HepG2 (cell line): ENCODE measurements at places on chromosomes 7 and 10. TPM values are rescaled to one million over a fixed set of nuclear protein-coding genes. Genes with fewer than 3 reads are reported as not detected.

DNA sequence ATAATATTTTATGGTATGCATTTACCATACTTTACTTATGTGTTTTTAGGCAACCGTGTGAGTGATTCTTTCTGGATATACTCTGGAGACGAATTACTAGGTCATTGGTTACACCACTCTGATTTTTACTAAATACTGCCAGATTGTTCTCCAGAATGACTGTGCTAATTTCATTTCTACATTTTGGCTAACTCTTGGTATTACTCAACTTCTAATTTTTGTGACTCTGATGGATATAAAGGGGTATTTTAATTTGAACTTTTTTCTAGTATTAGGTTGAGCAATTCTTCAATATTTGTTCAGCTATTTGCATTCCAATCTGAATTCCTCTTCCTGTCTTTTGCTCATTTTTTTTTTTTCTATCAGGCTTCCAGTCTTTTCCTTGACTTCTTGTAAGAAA lies 223.6 kb downstream of the MDFIC start:
- DNase-seq: no peak
- peaks cover 11% of the 10 kb centered on the region for H3K4me1 ChIP-seq
- H3K27me3 ChIP-seq: no peaks in the 10 kb centered on the region
- H3K27ac ChIP-seq: no peak overlapping the region
- no peaks in the 10 kb centered on the region for H3K36me3 ChIP-seq

DNA sequence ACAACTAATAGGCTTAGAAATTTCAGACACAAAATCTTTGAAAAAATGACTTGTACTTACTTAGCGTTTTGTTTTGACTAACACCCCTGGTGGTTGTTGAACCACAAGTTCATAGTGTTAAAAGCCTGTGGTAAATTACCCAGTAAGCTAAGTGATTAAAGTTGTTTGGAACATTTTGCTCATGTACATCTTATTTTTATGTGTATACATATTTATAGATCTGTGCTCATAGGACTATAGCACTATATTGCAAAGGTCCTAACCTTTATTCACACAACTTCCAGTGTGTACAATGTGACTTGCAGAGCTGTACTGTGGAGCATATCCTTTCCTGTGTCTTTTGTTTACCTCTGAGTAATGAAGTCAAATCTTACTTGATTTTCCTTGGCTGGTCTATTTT lies 79.6 kb downstream of the BMPR1A start:
- peaks cover 3% of the 10 kb centered on the region for H3K36me3 ChIP-seq
- H3K27ac ChIP-seq: no peak overlapping the region
- H3K27me3 ChIP-seq: no peaks in the 10 kb centered on the region
- H3K4me1 ChIP-seq: no peaks in the 10 kb centered on the region
- H3K4me3 ChIP-seq: no peak overlapping the region
- DNase-seq: no peak

DNA sequence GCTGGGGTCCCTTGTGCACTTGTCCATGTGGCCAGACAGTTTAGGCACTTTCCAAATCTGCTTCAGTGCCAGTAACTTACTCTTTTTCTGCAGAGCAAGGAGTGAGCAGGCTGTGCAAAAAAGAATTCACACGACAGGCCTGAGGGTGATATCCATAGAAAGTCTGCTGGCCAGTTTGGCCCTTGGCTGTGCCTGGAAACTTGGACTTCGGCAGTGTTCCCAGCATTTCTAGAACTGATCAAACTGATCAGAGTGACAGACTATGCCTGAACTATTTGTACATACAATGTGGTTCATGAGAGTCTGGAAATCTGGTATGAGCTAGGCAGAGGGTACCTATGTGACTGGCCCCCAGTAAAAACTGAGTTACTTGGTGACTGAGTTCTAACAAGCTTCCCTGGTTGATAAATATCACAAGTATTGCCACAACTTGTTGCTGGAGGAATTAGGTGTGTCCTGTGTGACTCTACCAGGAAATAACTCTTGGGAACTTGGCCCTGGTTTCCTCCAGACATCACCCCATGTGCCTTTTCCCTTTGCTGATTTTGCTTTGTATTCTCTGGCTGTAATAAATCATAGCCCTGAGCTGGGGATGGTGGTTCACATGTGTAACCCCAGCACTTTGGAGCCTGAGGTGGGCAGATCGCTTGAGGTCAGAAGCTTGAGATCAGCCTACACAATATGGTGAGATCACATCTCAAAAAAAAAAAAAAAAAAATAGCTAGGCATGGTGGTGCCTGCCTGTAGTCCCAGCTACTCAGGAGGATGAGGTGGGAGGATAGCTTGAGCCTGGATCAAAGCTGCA lies 3.3 kb upstream of the DENND10 start:
- no peaks in the 10 kb centered on the region for H3K27me3 ChIP-seq
- no peak overlapping the region for H3K4me3 ChIP-seq
- peaks cover 46% of the 10 kb centered on the region for H3K4me1 ChIP-seq
- no peaks in the 10 kb centered on the region for H3K36me3 ChIP-seq

- no peaks in the 10 kb centered on the region for H3K36me3 ChIP-seq
- no peak for DNase-seq
- no peak overlapping the region for H3K4me3 ChIP-seq
- peaks cover 16% of the 10 kb centered on the region for H3K27me3 ChIP-seq
- no peak overlapping the region for H3K27ac ChIP-seq
These were observed 6.5 kb downstream of the CTBP2 start for GRCh38 chr10:125153703-125154490.

- H3K4me1 ChIP-seq: peaks cover 21% of the 10 kb centered on the region
- no peak for DNase-seq
- no peaks in the 10 kb centered on the region for H3K27me3 ChIP-seq
- H3K36me3 ChIP-seq: peaks cover 43% of the 10 kb centered on the region
- no peak overlapping the region for H3K27ac ChIP-seq
- H3K4me3 ChIP-seq: no peak overlapping the region
These were observed 16.5 kb downstream of the MDH2 start for GRCh38 chr7:76064208-76064970.

DNA sequence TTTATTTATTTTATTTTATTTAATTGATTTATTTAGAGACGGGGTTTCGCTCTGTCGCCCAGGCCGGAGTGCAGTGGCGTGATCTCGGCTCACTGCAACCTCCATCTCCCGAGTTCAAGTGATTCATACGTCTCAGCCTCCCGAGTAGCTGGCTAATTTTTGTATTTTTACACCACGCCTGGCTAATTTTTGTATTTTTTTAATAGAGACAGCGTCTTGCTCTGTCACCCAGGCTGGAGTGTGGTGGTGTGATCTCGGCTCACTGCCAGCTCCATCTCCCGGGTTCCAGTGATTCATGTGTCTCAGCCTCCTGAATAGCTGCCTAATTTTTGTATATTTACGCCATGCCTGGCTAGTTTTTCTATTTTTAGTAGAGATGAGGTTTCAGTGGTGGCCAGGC lies 34.2 kb downstream of the AP5Z1 start:
- H3K4me3 ChIP-seq: no peak overlapping the region
- peaks cover 9% of the 10 kb centered on the region; the same call in 1 of the 2 replicates for H3K27me3 ChIP-seq
- no peaks in the 10 kb centered on the region for H3K36me3 ChIP-seq
- no peak for DNase-seq
- 0 out of 2 replicates have a peak, but pooled peaks cover under 1% of the 10 kb centered on the region for H3K4me1 ChIP-seq
- no peak overlapping the region for H3K27ac ChIP-seq

DNA sequence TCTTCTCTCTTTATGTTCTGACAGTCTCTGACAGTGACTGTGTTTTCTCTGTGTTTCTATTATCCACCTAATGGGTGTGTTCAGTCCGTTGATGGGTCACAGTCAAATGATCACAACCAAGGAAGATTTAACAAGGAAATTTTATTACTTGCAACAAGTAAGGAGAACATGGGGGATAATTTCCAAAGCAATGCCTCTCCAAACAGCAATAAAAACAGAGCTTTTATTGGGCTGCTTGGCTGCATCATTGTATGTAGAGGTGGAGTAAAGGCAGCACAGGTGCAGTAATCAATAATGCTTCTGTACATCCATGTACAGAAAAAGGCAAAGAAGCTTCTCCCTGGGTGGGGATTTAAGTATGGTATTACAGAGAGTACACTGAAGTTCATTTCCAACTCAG lies 1525.6 kb downstream of the REEP3 start:
- DNase-seq: no peak
- H3K27me3 ChIP-seq: no peaks in the 10 kb centered on the region
- H3K4me3 ChIP-seq: no peak overlapping the region
- no peak overlapping the region for H3K27ac ChIP-seq
- H3K4me1 ChIP-seq: no peaks in the 10 kb centered on the region

GRCh38 chr10:114876602-114877300 lies 55.2 kb downstream of the FHIP2A start:
- peak overlapping the region; percentile 3; the same call in 1 of the 2 replicates for H3K4me3 ChIP-seq
- peak; percentile 57 for DNase-seq
- H3K27ac ChIP-seq: no peak overlapping the region

GRCh38 chr7:13309535-13309934 lies 622.1 kb downstream of the ARL4A start:
- H3K4me1 ChIP-seq: no peaks in the 10 kb centered on the region
- no peak overlapping the region for H3K4me3 ChIP-seq
- H3K36me3 ChIP-seq: no peaks in the 10 kb centered on the region
- no peak overlapping the region for H3K27ac ChIP-seq

DNA sequence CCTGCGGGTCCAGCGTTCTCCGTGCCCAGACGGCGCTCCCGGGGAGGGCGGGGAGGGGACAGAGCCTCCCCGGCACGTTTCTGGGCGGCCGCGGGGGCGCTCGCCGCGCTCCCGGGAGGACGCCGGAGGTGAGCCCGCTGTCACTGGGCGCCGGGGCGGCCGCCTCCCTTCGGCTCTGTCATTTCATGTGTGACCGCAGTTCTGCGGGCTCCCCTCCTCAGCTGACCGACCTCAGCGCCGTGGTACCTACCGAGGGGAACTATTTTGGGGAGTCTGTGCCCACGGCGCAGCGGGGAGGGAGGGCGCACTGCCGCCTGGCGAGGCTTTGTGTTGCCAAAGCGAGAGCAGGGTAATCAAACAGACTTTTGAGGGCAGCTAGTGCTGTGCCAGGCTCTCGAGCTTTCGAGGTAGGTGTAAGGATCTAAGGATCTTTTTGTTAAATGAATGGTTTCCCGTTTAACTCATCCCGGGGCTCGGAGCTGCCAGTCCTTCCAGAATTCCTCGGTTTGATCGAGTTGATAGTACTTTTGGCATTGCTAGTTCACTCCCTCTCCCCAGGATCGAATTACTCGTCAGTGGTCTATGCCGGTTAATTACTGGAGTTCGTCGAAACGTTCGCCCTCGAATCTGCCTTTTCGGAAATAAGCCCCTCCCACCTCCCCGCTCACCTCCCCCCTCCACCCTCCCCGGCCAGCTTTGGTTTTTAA lies 1.9 kb downstream of the ARID5B start:
- H3K4me1 ChIP-seq: peaks cover 51% of the 10 kb centered on the region
- H3K27me3 ChIP-seq: no peaks in the 10 kb centered on the region
- H3K27ac ChIP-seq: peak overlapping the region; percentile 94
- DNase-seq: peak; percentile 38
- peak overlapping the region; percentile 96 for H3K4me3 ChIP-seq

GRCh38 chr7:69603351-69603750 lies 5.1 kb downstream of the AUTS2 start:
- DNase-seq: no peak
- no peak overlapping the region for H3K4me3 ChIP-seq
- no peaks in the 10 kb centered on the region for H3K36me3 ChIP-seq
- H3K27ac ChIP-seq: no peak overlapping the region
- no peaks in the 10 kb centered on the region; the same call in none of the 2 replicates for H3K27me3 ChIP-seq

- no peaks in the 10 kb centered on the region for H3K36me3 ChIP-seq
- H3K27ac ChIP-seq: no peak overlapping the region
- no peak overlapping the region for H3K4me3 ChIP-seq
- H3K4me1 ChIP-seq: no peaks in the 10 kb centered on the region
These were observed 1.1 kb downstream of the ENTPD1 start for GRCh38 chr10:95756809-95757684.

- no peak for DNase-seq
- H3K4me1 ChIP-seq: no peaks in the 10 kb centered on the region
- H3K36me3 ChIP-seq: no peaks in the 10 kb centered on the region
- no peak overlapping the region for H3K27ac ChIP-seq
- no peak overlapping the region for H3K4me3 ChIP-seq
These were observed 76.7 kb upstream of the HABP2 start for GRCh38 chr10:113476191-113476590.

GRCh38 chr7:130521258-130521951 lies 29.5 kb downstream of the MEST start:
- no peaks in the 10 kb centered on the region for H3K4me1 ChIP-seq
- DNase-seq: no peak
- no peaks in the 10 kb centered on the region for H3K36me3 ChIP-seq
- H3K27ac ChIP-seq: no peak overlapping the region

DNA sequence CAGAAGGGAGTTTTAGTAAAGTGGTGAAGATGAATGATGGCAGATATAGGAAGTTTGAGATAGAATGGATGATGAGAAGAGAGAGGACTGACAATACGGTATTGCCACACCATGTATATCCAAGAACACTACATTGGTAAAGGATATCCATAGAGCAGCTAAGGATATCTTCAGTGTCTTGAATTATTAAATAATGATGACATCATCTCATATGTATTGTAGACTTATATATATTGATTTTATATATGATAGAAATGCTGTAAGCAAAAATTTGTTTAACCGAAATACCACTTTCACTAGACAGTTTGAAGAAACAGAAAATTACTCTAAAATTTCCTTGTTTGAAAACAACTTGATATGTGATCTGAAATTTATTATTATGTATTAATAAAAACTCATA lies 89.0 kb downstream of the SEPTIN7 start:
- no peaks in the 10 kb centered on the region for H3K4me1 ChIP-seq
- H3K4me3 ChIP-seq: no peak overlapping the region
- no peak for DNase-seq
- 0 out of 2 replicates have a peak, but pooled peaks cover 1% of the 10 kb centered on the region for H3K36me3 ChIP-seq
- no peak overlapping the region for H3K27ac ChIP-seq

Gene CALML5
- not detected in 2 replicates for total RNA-seq

Gene CHAT
- total RNA-seq: not detected in 2 replicates

Gene OPALIN
- not detected in 2 replicates for total RNA-seq

Gene NPTX2
- total RNA-seq: not detected in 2 replicates

Gene TRPV6
- not detected in 2 replicates for total RNA-seq

Gene PLXNA4
- total RNA-seq: 0.01 and 0.04 TPM in 2 replicates

Gene IL2RA
- total RNA-seq: not detected in 2 replicates

Gene LHPP
- total RNA-seq: 3.7 and 5.2 TPM in 2 replicates

Gene LAMB4
- total RNA-seq: not detected in 2 replicates

Gene VGF
- total RNA-seq: 0.10 and 0.46 TPM in 2 replicates

Gene ATE1
- 42.2 and 68.9 TPM in 2 replicates for total RNA-seq

Gene SLC26A3
- total RNA-seq: 0.08 and 0.11 TPM in 2 replicates
